Suprapubic skin (tissue), 4 donors: ENCODE measurements at places on chromosomes 1 and 21. TPM values are rescaled to one million over a fixed set of nuclear protein-coding genes. Genes with fewer than 3 reads are reported as not detected.

The DNM3 gene
- 3.4 TPM for total RNA-seq

The SAMD11 gene
- total RNA-seq = 2.0 TPM

The ACOT11 gene
- total RNA-seq = 6.9 TPM

The PRKCZ gene
- 25.3 TPM for total RNA-seq

The TMEM200B gene
- 4.0 TPM for total RNA-seq

The DCST1 gene
- 2.4 TPM for total RNA-seq

The SNX27 gene
- total RNA-seq = 19.8 TPM

The LDLRAD1 gene
- total RNA-seq = not detected

The EFNA4 gene
- total RNA-seq = 33.6 TPM

The WNT3A gene
- 2.9 TPM for total RNA-seq

The C1orf87 gene
- not detected for total RNA-seq

The PGBD5 gene
- 0.64 TPM for total RNA-seq

The MROH9 gene
- total RNA-seq = not detected

The PRELP gene
- total RNA-seq = 16.2 TPM

The FCRL2 gene
- total RNA-seq = not detected

The HLX gene
- 1.9 TPM for total RNA-seq

The C1orf56 gene
- 4.7 TPM for total RNA-seq

The EFHD2 gene
- total RNA-seq = 54.4 TPM

The TMEM53 gene
- 2.3 TPM for total RNA-seq

The NBL1 gene
- total RNA-seq = 180 TPM

The MARCKSL1 gene
- total RNA-seq = 24.6 TPM

The ZFP69 gene
- 2.7 TPM for total RNA-seq

The NPHP4 gene
- total RNA-seq = 33.7 TPM
